ENCODE measurements at places on chromosomes 1 and 21.

- DNase-seq, result no peak
Observed at GRCh38 chr1:8687538-8687937, 129.9 kb downstream of the RERE start.

DNA sequence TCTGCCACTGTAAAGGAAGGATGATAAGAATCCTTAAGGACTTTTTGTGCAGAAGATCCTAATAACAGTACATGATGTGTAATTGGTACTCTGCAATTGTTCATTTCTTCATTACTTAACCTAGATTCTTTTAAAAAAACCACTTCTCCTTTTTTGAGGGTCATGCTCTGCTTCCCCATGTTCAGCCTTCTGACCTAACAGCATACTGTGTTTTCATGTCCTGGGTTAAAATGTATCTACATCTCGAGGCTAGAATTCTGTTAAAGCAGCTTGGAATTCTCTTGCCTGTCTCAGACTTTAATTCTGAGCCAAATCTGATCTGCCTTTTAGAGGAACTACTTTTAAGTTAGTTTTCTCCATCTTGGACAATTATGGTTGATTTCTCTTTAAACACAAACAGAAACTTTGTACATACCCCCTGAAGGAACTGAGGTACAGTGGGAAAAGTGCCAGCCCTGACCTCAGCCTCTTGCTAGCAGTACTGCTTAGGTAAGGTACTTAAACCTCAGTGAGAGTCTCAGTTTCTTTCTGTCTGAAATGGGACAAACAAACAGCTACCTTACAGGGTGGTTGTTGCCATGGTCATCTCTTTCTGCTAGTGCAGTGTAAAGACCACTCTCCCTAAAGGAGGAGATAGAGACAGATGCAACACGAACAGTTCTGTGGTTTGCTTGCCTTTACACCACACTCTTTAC, 103.2 kb upstream of the DYNLT5 start:
- no peak for DNase-seq

DNA sequence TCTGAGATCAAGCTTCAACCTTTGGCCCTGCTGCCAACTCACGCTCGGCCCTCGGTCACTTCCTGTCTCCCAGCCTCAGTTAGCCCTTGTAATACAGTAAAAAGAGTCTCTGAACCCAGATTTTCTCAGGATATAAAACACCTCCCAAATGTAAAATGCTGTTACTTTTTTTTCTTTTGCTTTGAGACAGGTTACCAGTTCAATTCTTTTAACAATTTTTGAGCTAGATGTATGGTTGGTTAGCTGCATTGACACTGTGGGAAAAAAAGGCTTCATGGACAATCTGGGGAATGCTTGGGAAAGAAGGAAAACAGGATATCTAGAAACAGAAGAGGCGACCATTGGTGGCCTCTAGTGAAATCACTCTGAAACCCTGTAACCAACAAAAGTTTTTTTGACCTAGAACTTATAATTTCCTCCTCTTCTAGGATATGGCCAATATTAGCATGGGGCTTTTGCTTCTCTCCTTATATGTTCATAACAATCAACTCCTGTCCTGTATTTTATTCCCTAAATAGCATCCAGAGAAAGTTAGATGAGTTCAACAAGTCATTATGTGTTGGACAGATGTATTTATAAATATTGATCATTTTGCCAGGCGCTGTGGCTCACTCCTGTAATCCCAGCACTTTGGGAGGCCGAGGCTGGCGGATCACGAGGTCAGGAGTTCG, 1.3 kb downstream of the CMPK1 start:
- DNase-seq, result no peak

- DNase-seq, result peak; percentile 82
Observed at GRCh38 chr1:203342192-203342940, 8.6 kb downstream of the FMOD start.

DNA sequence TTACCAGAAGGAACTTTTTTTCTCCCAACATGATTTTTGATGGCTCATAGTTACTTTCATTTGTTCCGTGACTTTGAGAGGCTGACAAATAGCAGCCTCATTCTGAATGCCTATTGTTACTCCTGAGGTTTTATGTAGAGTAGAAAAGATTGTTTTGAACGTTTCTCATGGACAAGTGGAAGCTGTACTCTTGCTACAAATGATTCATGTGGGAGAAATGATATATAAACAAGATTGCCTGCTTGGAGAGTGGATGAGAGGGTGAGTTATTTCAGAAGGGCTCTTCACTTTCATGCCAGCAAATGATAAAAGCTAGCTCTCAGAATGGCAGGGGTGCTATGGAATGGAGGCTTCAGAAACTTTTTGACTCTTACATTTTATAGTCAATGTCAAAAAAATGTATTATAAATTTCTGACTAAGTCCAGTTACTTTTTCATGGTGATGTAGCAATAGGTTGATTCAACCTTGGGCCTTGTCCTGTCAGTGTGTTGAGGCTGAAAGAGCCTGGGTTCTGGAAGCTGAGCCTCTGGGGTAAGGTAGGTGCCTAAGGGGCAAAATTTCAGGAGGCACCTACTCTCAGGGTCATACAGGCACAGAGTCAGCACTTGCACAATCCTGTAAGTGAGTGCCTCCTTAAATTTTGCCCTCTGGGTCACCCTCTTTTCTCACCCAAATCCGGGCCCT, 19.4 kb downstream of the JUN start:
- DNase-seq, result no peak

DNA sequence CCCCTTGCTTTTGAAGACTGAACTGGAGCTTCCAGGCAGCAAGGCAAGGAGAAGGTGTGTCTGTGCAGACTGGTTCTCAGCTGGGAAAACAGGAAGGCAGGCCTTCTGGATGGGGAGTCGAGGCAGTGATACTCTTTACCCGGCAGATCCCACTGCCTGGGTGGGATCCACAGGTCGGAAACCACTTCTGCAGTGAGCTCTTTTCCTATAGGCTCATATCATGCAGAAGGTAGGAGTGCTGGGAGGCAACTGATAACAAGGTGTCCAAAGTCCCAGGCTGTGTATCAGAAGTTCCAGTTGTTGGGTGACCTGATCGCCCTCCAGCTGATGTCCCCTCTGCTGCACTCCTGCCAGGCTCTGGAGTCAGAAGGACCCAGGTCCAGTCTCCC, 17.1 kb downstream of the ACOT11 start:
- no peak for DNase-seq

DNA sequence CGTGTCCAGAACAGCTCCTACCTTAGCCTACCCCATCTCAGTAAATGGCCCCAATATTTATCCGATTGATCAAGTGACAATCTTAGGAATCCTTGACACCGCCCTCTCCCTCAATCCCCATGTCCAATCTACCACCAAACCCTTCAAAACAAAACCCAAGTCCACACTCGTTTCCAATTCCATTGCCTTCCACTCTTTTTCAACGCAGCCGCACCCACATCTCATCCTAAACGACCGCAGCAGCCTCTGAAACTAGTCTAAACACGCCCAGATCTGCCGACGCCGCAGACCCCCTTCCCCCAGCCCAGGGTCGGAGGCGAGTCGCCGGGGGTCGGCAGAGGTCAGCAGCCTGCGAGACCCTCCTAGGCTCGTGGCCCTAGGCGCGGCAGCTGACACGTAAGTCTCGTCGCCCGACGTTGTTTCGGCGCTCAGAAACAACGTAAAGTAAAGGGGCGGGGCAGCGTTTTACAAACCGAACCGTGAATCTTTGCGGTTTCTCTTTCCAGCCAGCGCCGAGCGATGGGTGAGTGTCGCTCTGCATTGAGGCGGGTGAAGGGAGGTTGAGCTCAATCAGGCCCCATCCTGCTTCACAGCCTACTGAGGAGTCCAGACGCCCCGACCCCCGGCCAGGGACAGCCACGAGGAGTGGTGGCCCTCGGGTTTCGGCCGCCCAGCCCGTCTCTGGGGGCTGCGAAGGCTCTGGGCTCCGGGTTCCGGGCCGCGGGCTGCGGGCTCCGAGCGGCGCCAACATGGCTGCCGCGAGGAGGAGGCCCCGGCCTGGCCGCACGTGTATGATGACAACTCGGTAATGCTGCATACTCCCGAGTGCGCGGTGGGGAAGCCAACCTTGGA, at the start of gene RPS8:
TSS of gene RPS8 (plus strand) at position 463 of the 852 bp plus-strand sequence. CDS start at position 520, 57 bp downstream.
- DNase-seq, result peak; percentile 97

- DNase-seq, result peak; percentile 57
Observed at GRCh38 chr1:31155216-31155806, 84.4 kb downstream of the NKAIN1 start.

DNA sequence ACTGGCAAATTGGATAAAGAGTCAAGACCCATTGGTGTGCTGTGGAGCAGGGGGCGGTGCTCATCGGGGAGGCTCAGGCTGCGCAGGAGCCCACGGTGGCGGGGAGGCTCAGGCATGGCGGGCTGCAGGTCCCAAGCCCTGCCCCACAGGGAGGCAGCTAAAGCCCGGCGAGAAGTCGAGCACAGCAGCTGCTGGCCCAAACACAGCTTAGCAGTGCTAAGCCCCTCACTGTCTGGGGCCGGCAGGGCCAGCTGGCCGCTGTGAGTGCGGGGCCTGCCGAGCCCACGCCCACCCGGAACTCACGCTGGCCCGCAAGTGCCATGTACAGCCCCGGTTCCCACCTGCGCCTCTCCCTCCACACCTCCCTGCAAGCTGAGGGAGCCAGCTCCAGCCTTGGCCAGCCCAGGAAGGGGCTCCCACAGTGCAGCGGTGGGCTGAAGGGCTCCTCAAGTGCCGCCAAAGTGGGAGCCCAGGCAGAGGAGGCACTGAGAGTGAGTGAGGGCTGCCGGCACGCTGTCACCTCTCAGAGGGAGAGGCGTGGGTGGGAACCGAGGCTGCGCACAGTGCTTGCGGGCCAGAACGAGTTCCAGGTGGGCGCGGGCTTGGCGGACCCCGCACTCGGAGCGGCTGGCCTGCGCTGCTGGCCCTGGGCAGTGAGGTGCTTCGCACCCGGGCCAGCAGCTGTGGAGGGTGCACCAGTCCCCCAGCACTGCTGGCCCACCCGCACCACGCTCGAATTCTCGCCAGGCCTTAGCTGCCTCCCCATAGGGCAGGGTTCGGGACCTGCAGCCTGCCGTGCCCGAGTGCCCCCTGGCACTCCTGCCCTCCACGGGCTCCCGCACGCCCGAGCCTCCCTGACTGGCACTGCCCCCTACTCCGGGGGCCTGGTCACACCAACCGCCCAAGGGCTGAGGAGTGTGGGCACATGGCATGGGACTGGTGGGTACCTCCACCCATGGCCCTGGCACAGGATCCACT, 263.4 kb downstream of the GPR52 start:
- no peak for DNase-seq

GRCh38 chr1:44476891-44477290, 71.8 kb downstream of the RNF220 start:
- DNase-seq, result no peak

GRCh38 chr1:78622548-78622947, 2.3 kb downstream of the IFI44L start:
- DNase-seq, result no peak

DNA sequence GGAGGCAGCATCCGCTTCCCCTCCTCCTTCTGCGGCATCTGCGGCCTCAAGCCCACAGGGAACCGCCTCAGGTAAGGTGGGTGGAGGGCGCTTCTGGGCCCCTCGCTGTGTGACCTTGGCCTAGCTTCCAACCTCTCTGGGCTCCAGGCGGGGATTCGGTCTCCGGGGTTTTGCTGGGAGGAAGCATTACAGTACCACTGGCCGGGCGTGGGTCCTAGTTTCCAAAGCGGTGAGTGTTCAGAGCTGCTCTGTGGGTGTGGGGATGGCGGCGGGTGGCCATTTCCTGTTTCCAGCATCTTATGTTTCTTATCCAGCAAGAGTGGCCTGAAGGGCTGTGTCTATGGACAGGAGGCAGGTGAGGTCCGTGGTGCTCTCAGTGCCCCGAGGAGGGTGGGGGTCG, 11.6 kb downstream of the FAAH start:
- DNase-seq, result no peak

GRCh38 chr1:22053861-22054770, 1.6 kb downstream of the CDC42 start:
- no peak for DNase-seq

Data from ELF-1 (cell line).